Activated T-helper 2 cell treated with anti-CD3 and anti-CD28 coated beads, Interferon-gamma antibody, Interleukin-2, Interleukin-4, amounts not matched to agents 10 μg/mL and 5 μg/mL and 100 μg/mL, durations not matched to agents 14 hours and 24 hours and 36 hours (primary cell): ENCODE measurements at places on chromosomes 7 and 10. TPM values are rescaled to one million over a fixed set of nuclear protein-coding genes. Genes with fewer than 3 reads are reported as not detected.
A peak's percentile ranks its signal among the peaks of the same experiment; 100 is the strongest.

DNA sequence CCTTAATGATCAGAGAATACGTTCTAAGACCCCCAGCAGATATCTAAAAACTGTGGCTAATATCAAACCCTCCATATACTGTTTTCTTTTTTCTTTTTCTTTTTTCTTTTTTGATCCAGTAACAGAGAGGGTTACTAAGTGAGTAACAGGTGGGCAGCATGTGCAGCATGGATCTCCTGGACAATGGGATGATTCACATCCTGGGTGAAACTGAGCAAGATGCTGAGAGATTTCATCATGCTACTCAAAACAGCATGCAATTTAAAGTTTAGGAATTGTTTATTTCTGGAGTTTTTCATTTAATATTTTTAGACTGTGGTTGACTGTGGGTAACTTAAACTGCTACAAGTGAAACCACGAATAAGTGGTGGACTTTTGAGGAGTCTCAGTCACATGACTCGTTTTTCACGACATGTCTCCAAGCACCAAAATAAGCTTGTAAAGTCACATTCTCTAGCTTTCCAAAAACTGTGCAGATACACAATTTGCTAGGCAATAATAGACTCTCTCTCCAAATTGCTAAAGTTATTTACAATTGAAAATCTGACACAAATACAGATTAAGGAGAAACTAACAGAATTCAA lies 716.2 kb downstream of the NXPH1 start:
- H3K27ac ChIP-seq = no peak overlapping the region
- H3K4me1 ChIP-seq = no peaks in the 10 kb centered on the region
- no peaks in the 10 kb centered on the region for H3K36me3 ChIP-seq
- no peak for DNase-seq

DNA sequence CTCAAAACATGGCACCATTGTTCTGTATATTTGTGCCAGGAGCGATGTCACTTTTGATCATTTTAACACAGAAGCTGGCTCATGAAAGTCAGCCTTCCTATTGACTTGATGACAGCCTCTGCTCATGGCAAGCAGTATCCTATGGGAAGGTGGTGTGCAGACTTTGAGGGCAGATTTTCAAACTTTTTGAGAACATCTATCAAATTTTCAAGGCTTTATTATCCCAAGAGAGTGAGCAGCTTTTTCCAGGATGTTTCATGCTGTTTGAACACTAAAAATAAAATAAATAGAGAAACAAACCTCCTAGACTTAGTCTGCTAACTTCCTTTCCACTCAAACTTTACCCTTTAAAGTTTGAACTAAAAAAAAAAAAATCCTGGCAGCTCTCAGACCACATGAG lies 20.3 kb downstream of the FAM13C start:
- no peaks in the 10 kb centered on the region for H3K36me3 ChIP-seq
- no peaks in the 10 kb centered on the region for H3K27me3 ChIP-seq
- no peaks in the 10 kb centered on the region for H3K4me1 ChIP-seq

DNA sequence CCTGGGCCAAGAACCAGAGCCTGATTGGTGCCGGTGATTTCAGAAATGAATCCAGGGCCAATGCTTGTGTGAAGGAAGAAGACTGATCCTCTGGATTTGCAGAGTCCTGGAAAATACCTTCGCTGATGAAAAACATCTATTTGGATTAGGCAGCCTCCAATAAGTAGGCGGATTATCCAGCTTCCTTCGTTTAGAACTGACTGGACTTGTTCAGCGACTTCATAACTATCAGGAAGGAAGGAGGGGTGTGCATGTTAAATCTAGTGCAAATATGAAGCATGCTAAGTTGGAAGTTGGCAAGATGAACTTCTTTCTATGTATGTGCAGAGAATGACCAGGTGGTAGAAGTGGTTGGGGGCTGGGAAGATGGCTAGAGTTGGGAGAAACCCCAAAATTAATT lies 41.0 kb downstream of the NKX2-3 start:
- no peak for DNase-seq
- no peak overlapping the region for H3K27ac ChIP-seq
- H3K4me3 ChIP-seq = no peak overlapping the region

- H3K36me3 ChIP-seq = no peaks in the 10 kb centered on the region
- DNase-seq = no peak
- peaks cover 5% of the 10 kb centered on the region for H3K27me3 ChIP-seq
Observed at GRCh38 chr10:13457958-13458686, 70.7 kb downstream of the BEND7 start.

HECW1 gene
- total RNA-seq = not detected in 2 replicates

GRCh38 chr7:141664450-141664849 lies 37.5 kb downstream of the DENND11 start:
- no peak overlapping the region for H3K27ac ChIP-seq
- H3K4me3 ChIP-seq = no peak overlapping the region
- DNase-seq = no peak
- no peaks in the 10 kb centered on the region for H3K27me3 ChIP-seq

- H3K27me3 ChIP-seq = no peaks in the 10 kb centered on the region
- DNase-seq = no peak
- peaks cover 19% of the 10 kb centered on the region for H3K4me1 ChIP-seq
- peak overlapping the region; percentile 17 for H3K27ac ChIP-seq
- peaks cover 26% of the 10 kb centered on the region for H3K36me3 ChIP-seq
Observed at GRCh38 chr7:44438816-44439215, 51.6 kb downstream of the NUDCD3 start.

ATG9B gene
- 5.0 and 6.4 TPM in 2 replicates for total RNA-seq

GRCh38 chr7:136637813-136638212 lies 230.6 kb upstream of the CHRM2 start:
- H3K27ac ChIP-seq = no peak overlapping the region
- no peak for DNase-seq
- no peak overlapping the region for H3K4me3 ChIP-seq
- H3K36me3 ChIP-seq = no peaks in the 10 kb centered on the region
- no peaks in the 10 kb centered on the region for H3K27me3 ChIP-seq
- no peaks in the 10 kb centered on the region for H3K4me1 ChIP-seq

DNA sequence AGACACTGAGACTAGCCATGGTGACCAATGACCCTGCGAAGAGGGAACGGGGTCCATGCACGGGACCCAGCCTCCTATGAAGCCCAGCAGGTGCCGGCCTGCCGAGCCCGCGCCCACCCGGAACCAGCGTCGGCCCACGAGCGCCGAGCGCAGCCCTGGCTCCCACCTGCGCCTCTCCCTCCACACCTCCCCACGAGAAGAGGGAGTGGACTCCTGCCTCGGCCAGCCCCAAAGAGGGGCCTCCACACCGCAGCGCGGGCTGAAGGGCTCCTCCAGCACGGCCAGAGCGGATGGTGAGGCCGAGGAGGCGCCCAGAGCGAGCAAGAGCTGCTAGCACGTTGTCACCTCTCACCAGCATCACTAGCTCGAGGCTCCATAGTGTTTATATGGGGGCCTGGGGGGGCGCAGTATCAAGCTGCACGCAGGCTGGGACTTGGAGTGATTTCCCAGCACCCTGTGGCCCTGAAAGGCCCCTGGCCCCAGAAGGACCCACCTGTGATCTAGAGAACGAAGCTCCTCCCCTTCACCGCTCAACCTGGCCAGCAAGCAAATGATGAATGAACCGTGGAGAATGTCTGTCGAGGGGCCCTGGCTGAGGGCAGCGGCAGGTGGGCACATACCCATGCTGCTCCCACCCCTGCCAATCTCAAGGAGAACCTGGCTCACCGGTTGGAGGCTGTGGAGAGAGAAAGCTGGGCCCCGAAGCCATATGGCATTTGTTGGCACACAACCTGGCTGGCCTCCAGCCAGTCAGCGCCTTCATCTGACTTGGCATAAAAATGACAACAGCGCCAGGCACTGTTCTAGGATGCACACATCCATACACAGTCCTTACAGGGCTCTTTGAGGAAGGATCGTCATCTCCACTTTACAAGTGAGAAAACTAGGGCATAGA lies 30.7 kb downstream of the GHRHR start:
- H3K36me3 ChIP-seq = no peaks in the 10 kb centered on the region
- DNase-seq = no peak
- no peaks in the 10 kb centered on the region for H3K27me3 ChIP-seq
- H3K27ac ChIP-seq = no peak overlapping the region
- H3K4me1 ChIP-seq = no peaks in the 10 kb centered on the region

ZNF467 gene
- total RNA-seq = not detected in 2 replicates

- H3K27me3 ChIP-seq = no peaks in the 10 kb centered on the region
- H3K27ac ChIP-seq = no peak overlapping the region
- no peaks in the 10 kb centered on the region for H3K4me1 ChIP-seq
- H3K4me3 ChIP-seq = no peak overlapping the region
- no peaks in the 10 kb centered on the region for H3K36me3 ChIP-seq
Observed at GRCh38 chr7:28608731-28609130, 196.4 kb downstream of the CREB5 start.

DNA sequence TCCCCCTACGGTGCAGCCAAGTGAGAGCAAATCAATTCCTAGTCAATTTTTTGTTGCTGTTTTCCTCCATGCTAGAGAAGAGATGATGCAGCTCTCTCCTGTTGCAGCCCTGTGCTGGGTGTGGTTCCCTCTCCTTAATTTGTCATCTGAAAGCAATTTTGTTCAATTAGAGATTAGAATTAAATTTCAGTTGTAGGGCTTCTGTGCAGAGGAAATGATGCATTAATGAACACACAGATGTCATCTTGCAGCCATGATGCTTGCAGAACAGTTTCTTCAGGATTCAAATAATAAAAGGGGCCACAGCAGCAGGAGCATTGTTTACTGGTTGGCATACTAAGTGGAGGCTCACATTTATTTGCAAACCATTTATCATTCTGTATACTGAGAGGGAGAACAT lies 266.0 kb downstream of the AUTS2 start:
- H3K36me3 ChIP-seq = no peaks in the 10 kb centered on the region
- H3K4me1 ChIP-seq = no peaks in the 10 kb centered on the region

- H3K4me3 ChIP-seq = no peak overlapping the region
- no peak for DNase-seq
- peaks cover 14% of the 10 kb centered on the region for H3K4me1 ChIP-seq
Observed at GRCh38 chr7:129095258-129095657, 40.3 kb upstream of the TNPO3 start.

DNA sequence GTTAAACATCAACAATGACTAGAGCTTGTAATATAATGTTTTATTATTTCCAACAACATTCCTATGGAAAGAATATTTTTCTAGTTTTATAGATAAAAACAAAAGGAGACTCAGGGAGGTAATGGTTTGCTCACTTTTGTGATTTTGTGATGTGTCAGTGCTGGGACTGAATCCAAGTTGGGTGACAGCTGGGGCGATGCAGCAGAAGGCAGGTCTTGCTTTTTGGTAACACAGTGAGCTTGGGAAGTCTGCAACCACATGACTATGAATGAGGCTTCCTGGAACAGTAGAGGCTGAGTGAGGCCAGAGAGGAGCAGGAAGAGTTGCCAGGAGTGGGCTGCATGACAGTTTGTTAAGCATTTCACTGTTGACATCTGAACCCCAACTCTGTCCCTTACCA lies 4.9 kb upstream of the YKT6 start:
- DNase-seq = no peak
- H3K36me3 ChIP-seq = no peaks in the 10 kb centered on the region
- peaks cover 14% of the 10 kb centered on the region for H3K4me1 ChIP-seq
- no peak overlapping the region for H3K27ac ChIP-seq
- H3K4me3 ChIP-seq = no peak overlapping the region

CTAGE15 gene
- total RNA-seq = 1.5 and 2.4 TPM in 2 replicates

HTRA1 gene
- not detected in 2 replicates for total RNA-seq

- no peaks in the 10 kb centered on the region for H3K36me3 ChIP-seq
- no peak overlapping the region for H3K27ac ChIP-seq
- H3K4me3 ChIP-seq = no peak overlapping the region
- peaks cover 7% of the 10 kb centered on the region for H3K4me1 ChIP-seq
Observed at GRCh38 chr10:68202960-68203353, 29.0 kb downstream of the ATOH7 start.
